ENCODE measurements at places on chromosomes 2 and 18.

- no peak for DNase-seq
Observed at GRCh38 chr2:11778416-11778815, 32.0 kb downstream of the LPIN1 start.

DNA sequence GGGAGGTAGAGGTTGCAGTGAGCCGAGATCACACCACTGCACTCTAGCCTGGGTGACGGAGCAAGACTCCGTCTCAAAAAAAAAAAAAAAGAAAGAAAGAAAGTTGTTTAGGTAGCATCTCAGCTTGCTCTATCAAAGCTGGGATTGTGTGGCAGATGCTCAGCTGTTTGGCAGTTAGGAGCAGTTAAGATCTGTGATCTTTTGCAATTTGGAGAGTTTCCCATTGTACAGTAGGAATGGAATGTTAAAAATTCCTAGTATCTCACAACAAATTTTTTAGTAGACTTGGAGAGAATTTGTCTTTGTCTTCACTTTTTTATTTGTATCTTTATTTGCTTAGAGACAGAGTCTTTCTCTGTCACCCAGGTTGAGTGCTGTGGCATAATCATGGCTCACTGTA, 122.9 kb upstream of the UNC80 start:
- no peak for DNase-seq

- no peak for DNase-seq
Observed at GRCh38 chr2:180644709-180645108, 335.7 kb upstream of the UBE2E3 start.

DNA sequence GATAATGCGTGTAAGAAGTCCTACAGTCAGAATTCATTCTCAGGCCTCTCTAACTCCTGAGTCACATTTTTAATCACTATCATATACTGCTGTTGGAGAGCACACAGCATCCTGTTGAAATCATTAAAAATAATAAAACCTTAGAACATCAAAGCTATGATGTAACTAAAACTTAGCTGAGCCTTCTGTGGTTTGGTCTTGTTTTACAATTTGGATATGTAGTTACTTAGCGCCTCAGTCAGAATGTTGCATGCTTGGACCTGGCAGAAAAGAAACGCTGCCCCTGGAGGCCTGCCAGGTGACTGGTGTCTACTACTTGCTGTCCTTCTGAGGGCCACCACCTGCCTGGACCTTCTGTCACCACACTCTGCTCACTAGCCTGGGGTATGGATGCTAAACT, 261.1 kb upstream of the RASGRP3 start:
- DNase-seq: no peak

DNA sequence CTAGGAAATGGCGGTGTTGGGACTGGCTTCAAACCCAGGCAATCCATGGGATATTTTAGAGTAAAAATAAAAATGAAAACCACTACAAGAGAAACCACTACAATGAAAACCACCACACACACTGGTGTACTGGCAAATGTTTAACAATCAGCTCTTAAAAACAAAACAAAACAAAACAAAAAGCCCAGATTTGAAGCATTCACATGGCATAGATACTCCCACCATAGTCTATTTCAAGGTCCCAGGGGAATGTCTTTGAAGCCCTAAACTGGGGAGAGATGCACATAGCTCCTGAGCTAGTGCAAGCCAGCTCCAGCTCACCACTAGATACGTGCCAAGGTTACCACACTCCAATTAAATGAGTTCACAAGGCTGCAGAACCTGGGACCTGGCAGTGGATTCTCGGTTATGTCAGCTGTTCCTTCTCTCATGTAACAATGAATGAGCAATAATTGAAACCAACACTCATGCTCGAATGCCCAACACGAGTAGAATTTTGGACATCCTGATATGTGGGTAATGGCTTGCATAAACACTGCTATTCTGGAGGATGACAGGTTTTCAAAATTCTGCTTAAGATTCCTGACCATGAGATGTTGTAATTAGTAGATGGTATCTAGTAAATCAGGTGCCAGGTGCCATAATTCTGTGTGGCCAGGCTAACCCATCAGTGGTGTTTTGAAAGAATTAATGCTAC, 102.2 kb downstream of the OSBPL6 start:
- no peak for DNase-seq

DNA sequence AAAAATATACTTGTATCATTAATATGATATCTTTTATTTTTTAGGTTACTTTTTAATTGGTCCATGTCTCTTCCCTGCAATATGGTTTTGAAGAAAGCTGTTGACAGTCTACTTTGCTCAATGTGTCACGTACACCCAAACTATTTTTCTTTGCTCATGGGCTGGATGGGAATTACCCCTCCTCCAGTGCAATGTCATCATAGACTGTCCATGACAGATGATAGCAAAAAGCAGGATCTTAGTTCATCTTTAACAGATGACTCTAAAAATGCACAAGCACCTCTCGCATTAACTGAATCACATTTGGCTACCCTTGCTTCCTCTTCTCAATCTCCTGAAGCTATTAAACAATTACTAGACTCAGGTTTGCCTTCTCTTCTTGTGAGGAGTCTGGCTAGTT, 112.9 kb upstream of the TTC27 start:
- DNase-seq: no peak

DNA sequence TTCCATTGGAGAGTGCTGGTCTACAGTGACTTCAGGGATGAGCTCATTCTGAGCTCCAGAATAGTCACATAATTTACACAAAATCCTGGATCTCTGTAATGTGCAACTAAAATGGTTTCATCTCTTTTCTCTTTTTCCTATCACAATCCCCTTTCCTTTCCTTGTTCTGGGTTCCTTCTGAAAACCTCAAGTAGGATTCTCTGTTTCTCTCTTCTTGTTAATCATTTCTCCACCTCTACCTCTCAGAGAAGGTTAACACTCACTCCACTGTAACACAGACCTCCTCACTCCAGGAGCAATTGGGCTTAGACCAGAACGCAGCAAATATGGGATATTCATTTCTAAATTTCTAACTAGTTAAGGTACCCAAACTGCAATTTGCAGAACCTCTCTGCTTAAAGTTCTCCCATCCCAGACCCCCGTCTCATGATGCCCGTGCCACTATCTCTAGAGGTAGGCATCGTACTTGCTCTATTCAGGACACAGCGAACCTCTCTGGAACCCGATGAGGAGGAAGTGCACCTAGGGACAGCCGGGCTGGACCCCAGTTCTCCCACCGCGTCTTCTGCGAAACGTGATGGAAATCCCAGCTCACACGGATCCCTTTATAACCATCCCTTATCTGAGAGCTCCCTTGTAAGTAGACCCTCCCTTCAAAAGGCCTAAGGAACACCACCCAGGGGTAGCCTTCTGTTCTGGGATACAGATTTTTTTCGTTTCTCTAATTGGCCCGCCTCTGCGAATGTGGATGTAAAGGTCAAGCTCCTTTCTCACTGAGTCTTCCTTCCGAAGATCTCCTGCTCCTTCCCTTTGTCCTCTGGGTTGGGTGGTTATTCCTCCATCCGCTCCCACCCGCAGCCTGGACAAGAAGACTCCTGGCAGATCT, 1.3 kb downstream of the FOXI3 start:
- no peak for DNase-seq

DNA sequence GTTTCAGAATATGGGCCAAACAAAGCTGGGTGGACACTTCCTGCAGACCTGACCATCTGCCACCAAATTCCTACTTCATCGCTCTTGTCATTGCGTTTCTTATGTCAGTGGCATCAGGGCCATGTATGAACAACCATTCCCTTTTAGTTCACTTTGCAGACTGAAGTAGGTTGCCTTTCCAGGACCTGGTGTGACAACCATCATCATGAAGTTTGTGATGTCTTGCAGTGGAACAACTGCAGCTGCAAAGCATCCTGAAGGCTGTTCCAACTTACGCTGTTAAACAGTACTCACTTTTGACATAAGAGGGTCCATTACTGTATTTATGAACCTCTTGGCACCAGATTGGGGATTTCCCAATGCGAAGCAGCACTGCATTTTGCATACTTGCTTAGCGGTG, 511.6 kb downstream of the ARHGAP15 start:
- no peak for DNase-seq

GRCh38 chr2:215019521-215020145, 118.8 kb downstream of the ABCA12 start:
- no peak for DNase-seq

DNA sequence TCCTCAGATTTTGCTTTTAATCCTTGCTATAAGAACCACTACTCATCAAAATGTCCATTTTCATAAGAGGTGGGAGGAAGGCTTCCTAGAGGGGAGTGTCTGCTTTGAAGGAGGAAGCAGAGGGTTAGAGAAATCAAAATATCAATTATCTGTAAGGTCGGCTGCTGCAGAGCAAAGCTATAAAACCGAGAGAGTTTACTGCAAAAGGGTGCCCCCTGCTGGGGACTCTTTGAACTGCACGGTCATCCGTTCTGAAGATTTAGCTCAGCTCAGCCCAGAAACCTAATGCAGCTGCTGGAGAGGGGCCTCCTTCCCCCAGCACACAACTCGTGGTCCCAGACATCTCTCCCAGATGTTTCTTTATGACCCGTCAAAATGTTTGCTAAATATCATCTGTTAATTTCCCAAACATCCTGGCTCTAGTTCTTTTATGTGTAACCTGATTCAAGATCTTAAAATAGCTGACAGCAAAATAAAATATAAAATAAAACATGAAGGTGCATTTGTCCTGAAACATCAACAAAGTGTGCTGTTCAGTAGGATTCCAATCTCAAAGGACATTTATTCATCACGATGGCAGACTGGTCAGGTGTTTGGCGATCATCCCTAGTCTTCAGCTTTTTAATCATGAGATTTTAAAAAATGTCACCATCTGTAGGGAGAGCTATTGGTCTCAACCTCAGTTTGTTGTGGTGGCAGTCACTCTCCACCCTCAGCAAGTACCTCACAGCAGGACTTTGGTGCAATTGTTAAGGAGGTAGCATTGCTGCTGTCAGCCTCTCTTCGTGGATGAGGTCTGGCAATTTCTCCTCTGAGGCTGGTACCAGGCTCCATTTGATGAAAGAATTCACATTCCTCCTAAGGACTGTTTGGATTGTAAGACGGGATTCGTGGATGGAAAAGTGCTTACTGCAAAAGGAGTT, 185.9 kb downstream of the MTX2 start:
- DNase-seq: peak; percentile 90

GRCh38 chr2:44753552-44754285, 187.8 kb upstream of the SIX3 start:
- no peak for DNase-seq

All from DMS79 treated with DMSO at 0.1 percent for 48 hours (cell line).